ENCODE measurements at places on chromosomes 1 and 21.

DNA sequence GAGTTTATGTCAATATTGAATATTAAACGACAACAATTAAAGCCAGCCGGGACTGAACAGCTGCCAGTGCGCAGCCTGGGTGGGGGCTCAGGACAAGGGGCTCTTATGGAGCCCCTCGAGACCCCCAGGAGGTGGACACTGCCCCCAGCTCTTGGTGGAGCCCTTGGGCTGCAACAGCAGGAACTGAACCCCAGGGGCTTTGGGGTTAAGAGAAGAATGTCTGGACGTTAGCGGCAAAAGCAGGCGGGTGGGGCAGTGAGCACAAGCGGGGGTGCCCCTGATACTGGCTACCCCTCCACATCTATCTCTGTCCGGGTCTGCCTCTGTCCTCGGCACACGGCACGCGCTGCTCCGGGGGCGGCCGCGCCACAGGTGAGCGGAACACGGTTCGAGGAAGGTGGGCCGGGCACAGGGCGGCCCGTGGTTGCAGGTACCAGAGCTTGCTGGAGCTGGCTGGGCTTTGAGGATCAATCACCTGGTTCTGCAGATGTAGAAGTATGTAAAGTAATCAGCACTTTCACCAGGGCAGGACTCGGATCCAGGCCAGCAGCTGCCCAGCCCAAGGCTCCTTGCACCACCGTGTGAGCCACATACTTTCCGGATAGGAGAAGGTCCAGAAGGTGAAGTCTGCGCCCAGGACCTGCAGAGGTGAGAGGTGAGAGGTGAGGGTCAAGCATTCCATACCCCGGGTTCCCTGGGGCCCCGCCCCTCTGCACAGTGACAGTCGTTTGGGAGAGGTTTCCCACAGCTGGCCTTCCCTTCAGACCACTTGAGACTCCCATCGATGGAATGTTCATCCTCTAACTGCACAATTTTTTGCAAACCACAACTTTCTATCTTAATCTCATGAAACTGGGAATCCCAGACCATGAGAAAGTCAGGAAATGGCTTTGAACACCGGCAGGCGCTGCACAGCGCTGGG lies 12.4 kb upstream of the POFUT2 start:
- DNase-seq, result no peak

DNA sequence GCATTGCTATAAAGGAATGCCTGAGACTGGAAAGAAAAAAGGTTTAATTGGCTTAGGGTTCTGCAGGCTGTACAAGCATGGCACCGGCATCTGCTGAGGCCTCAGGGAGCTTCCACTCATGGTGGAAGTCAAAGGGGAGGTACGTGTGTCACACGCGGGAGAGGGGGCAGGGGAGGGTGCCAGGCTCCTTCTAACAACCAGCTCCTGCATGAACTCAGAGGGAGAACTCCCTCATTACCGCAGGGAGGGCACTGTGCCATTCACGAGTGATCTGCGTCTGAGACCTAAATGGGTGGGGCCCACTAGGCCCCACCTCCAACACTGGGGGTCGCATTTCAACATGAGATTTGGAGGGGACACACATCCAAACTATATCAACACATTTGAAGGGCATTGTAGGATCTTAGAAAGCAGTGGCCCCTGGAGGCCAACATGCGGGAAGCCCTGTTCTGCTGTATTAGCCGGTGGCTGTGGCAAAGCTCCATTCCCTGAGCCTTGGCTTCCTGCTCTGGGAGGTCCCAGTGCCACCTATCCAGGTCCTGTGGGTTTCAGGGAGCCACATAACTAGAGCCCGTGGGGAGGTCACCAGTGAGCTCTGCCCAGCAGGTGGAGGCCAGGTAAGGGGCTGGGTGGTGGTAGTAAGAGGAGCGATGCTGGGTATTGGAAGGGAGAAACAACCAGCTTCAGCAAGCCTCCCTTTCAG lies 10.0 kb downstream of the WNT3A start:
- DNase-seq, result no peak

DNA sequence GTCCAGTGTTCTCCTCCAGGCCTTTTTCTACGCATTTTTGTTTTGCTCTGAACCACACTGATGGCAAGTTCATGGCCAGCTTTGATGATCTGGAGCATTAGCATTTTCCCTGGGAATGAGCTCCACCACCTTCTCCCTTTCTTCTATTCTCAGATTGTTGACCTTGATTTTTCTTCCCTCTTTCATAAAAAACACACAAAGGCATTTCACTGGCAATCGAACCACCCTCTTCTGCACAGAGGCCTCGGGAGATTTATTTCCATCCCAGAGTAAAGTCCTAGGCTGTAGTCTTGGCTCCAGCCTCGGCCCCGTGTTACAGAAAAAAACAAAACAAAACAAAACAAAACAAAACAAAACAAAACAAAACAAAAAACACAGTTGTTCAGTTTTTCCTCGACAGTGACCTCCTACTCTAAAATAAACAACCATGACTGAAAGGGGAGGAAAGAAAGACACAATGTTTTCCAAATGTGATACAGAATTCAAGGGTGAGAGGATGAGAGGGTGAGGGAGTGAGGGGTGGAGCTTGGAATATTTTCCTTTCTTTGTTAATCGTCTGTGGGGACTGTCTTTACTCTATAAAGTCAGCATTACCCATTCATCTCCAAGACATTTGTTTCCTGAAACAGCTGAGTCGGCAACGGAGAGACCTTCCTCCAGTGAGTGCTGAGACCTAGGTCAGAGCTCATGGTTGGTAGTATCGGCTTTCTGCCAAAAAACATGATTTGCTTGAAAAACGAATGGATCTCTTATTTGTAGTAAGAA lies 29.8 kb upstream of the RNF186 start:
- DNase-seq, result no peak

DNA sequence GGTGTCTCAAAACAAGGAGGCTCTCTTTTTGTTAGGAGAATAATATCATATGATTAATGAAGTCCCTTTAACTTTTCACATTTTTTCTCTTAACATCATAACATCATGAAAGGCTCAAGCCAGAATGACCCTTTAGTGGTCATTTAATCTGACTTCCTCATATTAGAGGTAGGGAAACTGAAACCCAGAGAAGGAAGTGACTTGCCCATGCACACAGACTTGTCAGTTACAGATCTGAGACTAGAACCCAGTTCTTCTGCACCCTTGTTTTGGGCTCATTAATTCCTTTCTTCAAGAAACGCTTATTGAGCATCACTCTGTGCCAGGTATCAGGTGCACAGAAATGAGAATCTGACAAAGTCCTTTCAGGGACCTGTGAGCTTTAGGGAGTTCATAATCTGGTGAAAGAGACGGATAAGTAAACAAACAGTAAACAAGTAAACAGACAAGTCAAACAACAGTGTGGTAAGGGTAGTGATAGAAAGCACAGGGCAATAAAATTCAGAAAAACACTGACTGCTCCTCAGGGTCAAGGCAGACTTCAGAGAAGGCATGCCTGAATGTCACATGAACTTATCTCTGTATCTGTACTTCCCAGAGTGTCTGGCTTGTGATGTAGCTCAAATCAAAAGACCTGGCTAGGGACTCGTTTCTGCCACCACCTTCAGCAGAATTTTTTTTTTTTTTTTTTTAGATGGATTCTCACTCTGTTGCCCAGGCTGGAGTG lies 38.3 kb upstream of the OSBPL9 start:
- DNase-seq, result no peak

DNA sequence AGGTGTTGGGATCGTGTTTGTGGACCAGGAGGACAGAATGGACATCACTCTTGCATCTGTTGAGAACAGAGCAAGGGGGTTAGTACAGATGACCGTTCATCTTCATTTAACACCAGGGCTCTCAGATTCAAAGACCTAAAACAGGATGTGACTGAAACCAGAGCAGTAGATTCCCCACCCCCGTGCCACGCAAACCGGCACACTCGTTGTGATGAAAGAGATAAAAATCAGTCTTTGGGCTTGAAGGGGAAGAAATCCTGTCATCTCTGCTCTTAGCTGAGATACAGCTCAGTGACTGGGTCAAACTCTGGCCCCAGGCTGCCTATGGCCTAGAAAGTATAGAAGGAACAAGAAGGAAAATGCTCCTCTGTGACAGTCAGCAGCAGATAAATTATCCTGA lies 146.2 kb upstream of the KRTAP19-8 start:
- DNase-seq, result no peak

DNA sequence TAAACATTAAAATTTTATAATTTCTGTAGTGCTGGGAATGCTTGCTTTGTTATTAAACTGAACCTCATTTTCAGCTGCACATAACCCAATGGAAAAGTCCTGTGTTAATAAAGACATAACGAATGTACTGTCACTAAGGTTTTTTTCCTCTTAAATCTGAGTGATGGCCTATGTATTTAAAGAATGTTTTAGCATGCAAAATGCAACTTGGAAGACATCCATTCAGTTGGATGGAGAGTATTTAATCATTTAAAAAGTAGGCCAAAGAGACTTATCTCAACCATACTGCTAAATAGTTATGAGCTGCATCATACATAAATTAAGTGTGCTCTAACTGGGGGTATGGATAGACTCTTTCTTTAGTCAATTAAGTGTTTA lies 48.5 kb downstream of the RWDD3 start:
- DNase-seq, result no peak

DNA sequence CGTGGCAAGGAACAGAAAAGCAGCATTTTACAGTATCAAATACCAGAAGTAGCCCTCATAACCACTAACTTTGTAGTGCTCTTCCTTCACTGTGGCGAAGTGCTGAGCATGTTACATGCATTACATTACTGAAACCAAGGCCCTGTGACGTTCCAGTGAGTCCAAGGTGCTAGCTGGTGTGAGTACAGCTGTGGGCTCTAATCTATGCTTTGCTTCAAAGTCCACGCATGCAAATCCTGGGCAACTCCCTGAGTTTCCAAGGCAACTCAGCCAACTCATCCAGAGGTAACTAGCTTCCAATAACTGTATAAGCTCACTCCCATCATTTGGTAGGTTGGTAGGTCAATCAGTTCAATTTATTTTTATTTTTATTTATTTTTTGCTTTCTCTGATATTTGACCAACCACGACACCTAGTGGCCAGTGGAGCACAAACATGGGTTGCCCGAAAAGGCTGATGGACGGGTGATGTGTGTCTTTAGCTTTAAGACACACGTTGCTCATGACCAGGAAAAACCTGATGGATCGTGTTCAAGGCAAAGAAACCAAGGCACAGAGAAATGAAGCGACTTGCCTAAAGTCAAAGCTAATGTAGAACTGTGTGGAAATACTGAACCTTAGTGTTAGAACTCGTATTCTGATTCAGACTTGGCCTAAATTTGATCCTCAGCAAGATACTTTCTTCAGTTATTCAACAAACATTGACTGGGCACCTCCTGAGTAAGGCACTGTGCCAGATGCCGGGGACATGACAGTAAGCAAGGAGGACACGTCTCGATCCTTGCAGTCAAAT lies 73.0 kb downstream of the GNG12 start:
- DNase-seq, result peak; percentile 75

GRCh38 chr1:45033356-45033755 lies 21.3 kb downstream of the UROD start:
- DNase-seq, result no peak

- DNase-seq, result no peak
Observed at GRCh38 chr1:4083231-4084047, 183.4 kb upstream of the C1orf174 start.

GRCh38 chr1:194535369-194535768 lies 1349.0 kb upstream of the B3GALT2 start:
- DNase-seq, result peak; percentile 93
